ENCODE measurements at places on chromosomes 4 and X. TPM values are rescaled to one million over a fixed set of nuclear protein-coding genes. Genes with fewer than 3 reads are reported as not detected.

FAM9C gene
- 2.8 TPM for total RNA-seq

PCSK1N gene
- total RNA-seq = 62.5 TPM

CYTL1 gene
- total RNA-seq = not detected

CCDC149 gene
- 17.2 TPM for total RNA-seq

AFAP1 gene
- 23.1 TPM for total RNA-seq

DGAT2L6 gene
- total RNA-seq = not detected

NLGN3 gene
- total RNA-seq = 7.6 TPM

FREM3 gene
- 0.08 TPM for total RNA-seq

CYLC1 gene
- total RNA-seq = 5.3 TPM

CXorf49 gene
- total RNA-seq = 19.1 TPM

SH2D1A gene
- total RNA-seq = not detected

STBD1 gene
- total RNA-seq = 2.5 TPM

MAGEC3 gene
- total RNA-seq = 0.93 TPM

Data from testis (tissue), 5 donors.